ENCODE measurements at places on chromosomes 7 and 10.

- no peak for DNase-seq
Measured at GRCh38 chr7:50314836-50315592, 10.5 kb downstream of the IKZF1 start.

DNA sequence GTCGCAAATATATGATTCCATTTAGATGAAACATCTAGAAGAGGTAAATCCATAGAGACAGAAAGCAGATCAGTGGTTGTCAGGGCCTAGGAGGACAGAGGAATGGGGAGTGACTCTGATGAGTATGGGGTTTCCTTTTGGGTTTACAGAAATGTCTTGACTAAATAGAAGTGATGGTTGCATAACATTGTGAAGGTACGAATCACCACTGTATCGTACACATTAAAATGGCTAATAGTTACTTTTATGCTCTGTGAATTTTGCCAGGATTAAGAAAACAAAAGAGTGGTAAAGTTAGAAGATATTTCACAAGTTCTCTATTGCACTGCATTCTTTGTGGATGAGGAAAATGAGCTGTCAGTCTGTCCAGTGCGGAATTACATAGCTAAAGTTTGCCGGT is 407.4 kb downstream of the KCNMA1 start:
- no peak for DNase-seq

GRCh38 chr7:102147008-102147407 is 139.7 kb upstream of the SH2B2 start:
- DNase-seq, result peak; percentile 72

DNA sequence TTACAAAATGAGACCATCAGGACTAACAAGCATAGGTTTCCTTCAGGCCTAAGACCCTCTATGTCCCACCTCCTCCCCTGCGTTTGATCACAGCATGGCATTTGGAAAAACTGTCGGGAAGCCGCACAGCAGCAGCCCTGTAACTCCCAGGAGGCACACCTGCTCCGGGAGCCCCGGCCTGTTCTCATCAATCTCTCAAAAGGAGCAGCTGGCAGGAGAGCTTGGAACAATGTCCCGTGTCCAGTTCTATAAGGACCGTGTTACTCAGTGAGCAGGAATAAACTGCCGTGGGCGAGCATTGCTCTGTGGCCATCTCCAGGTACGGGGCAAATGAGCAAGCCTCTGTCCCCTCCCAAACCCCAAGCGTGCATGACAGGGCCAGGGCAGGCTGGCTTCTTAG is 236.9 kb downstream of the SFMBT2 start:
- no peak for DNase-seq

DNA sequence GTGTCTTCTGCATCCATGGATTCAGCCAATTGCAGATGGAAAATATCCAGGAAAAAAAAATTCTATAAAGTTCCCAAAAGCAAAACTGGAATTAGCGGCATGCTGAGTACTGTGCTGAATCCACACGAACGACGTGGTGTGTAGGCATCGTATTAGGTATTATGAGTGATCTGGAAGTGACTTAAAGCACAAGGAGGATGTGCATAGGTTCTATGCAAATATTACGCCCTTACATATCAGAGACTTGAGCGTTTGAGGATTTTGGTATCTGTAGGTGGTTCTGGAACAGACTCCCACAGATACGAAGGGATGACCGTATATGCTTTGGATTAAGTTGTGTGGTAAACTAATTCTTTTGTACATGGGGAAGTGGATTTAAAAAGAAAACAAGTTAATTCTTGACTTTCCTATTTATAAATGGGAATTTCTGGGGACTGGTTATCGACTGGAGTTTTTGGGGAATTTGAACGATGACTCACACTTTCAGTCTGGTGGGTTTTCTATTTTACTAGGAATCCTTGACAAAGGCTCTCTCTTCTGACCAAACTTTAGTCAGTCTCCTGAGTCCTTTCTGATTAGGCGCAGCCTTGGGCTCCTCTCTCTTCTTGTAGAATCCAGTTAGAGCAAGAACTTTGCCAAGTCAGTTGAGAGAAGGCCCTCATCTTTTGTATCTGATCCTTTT is 5.4 kb upstream of the NUB1 start:
- peak; percentile 53 for DNase-seq

DNA sequence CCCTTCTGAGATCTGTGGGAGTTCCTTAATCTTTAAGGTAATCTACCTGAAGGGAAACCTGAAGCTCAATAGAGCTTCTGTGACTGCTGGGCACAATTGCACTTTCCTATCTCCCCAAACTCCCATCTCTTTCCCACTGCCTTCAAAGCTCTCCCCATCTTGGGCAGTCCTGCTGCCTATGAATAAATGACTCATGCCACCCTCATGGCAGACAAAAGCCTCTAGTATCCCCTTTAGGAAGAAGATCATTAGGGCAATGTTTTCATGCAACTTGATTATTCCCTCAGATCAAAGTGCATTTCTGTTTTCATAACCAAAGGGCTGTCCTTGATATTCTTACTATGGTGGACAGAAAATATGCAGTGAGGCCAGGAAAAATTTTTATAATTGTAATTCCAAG is 704.9 kb upstream of the LRRN3 start:
- DNase-seq, result no peak

- no peak for DNase-seq
Measured at GRCh38 chr7:96416116-96416515, 94.2 kb upstream of the SLC25A13 start.

GRCh38 chr7:90892213-90892612 is 296.1 kb downstream of the CDK14 start:
- DNase-seq, result peak; percentile 6

DNA sequence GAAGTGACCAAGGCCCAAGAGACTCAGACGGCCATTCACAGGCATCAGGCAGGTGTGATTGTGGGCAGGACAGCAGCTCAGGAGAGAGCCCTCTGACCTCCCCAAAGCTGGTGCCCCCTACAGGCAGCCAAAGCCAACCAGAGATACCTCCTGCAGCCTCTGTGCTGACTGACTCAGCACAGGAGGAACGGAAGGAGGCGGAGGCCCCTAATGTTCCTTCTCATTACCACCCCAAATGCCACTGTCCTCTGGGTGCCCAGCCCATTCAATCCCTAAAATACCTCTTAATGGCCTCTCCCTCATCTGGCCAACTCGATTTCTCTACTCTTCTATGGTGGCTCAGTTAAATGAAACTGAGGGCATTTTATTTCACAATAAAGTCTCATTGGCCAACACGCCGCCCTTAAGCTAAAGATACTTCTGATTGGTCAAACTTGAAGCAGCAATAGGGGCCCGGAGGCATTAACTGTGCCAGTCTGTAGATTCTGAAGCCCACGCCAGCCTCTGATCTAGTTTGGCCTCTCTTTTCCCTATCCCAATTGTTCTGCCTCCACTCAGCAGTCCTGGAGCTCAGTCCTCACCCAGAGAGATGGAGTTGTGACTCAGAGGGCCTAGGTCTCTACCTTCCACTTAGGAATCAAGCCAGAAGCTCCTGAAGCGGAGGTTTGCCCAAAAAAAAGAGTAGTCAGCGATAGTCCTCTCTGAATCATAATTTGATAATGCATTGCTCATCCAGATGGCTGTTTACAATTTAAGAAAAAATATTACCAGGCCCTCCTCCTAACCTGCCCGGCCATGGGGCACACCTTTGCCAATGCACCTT is 1.2 kb downstream of the CYREN start:
- DNase-seq, result peak; percentile 71

DNA sequence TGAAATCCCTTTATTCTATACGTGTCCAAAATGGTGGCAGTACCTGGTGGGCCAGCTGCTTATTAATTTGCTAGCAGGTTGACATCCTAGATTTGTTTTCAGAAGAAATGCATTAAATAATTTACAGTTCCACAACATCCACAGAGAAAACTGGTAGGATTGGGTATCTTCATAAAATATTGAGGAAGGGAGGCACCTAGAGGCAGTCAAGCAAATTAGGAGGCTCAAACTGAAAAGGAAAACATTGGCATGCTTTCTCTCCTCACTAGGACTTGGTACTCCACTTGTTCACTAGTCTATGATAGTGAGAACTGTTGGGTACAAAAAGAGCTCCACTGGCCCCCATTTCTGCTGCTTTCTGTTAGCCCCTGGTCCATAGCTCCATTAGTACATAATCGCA is 18.3 kb upstream of the LRGUK start:
- DNase-seq, result no peak

All from suppressor macrophage treated with lipopolysaccharide for 4 hours (primary cell).